ENCODE measurements at places on chromosomes 2 and 18.

DNA sequence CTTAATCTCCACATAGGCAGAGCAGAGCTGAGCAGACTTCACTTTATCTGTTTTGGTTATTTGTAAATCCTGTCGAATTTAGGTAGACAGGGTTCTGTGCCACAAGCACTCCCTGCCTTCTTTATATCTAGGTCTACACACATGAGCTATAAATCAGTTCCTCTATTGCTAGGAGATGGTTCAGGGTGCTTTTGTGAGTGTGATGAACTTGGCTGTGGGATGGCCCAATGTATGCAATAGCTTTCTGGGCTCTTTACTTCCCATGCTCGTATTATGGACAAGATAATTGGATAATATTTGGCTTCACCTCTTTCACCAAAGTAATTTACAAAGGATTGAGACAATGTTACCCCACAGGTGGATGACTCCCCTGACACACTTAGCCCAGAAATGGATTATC, 72.2 kb downstream of the PLB1 start:
- no peak for DNase-seq

DNA sequence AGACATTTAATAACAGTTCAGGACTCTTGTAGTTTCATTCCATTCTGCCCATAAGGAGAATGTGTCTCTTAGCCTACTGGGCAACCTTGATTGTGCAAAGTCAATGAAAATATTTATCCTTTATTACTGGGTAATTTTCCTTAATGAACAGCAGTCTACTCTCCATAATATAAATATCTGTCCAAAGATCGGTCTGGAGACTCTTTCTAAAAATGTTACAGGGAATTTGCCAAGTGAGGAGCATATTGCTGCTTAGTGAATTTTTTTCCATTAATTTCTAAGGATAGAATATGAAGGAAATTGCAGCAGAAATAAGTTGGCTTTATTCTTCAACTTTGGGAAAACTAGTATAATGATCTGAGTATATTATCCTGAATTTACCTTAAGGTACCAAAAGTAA, 817.1 kb upstream of the FSHR start:
- DNase-seq, result no peak

DNA sequence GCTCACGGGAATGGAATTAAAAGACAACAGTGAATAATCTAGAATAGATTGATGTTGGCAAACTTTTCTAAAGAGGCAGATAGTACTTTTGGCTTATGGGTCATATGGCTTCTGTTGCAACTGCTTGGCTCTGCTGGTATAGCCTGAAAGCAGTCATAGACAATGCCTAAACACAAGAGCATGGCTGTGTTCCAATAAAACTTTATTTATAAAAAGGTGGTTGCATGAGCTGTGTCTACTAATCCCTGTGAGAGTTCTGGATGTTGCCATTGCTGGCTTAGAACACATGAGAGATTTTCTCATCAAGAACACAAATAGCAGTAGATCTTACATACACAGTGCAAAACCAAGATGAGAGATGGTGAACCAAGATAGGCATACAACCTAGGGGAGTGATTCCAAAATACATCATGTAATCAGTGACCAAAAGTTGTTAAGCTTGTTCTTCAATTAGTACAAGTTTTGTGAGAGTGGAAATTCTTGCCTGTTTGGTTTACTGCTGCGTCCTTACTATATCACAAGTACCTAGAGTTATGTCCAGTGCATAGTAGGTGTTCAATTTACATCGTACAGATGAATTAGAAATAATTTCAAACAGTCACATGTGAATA, 380.0 kb downstream of the METTL4 start:
- no peak for DNase-seq

GRCh38 chr18:8797206-8797605, 91.8 kb downstream of the MTCL1 start:
- DNase-seq, result no peak

GRCh38 chr2:235382179-235382578, 111.7 kb upstream of the AGAP1 start:
- DNase-seq, result no peak

DNA sequence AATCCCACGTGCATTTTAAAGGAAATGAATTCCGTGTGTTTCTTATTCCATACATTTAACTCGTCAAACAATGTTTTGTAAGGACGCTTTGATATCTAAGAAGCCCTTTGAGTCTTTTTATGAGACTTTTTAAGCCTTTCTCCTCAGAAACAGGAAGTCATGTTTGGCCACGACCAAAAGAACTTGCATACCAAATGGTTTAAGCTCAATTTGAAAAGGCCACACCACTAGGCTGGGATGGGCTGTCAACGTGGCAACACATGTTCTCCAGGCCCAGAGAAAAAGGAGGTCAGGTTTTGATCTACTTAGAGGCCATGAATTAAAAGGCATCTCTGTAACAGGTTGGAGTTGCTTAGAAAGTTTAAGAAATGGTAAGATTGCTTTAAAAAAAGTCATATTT, 441.8 kb downstream of the CMPK2 start:
- DNase-seq, result no peak

GRCh38 chr2:14673351-14673875, 40.9 kb downstream of the LRATD1 start:
- no peak for DNase-seq

DNA sequence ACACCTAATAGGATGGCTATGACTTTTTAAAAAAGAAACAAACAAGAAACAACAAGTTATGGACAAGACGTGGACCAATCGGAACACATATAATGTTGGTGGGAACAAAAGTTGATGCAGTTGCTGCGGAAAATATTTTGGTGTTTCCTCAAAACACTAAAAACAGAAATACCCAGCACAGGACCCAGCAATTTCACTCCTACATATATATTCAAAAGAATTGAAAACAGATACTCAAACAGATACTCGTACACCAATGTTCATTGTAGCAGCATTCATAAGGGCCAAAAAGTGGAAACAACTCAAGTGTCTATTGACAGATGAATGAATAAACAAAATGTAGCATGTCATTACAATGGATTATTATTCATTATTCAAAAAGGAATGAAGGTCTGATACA, 12.1 kb downstream of the CCDC141 start:
- no peak for DNase-seq

DNA sequence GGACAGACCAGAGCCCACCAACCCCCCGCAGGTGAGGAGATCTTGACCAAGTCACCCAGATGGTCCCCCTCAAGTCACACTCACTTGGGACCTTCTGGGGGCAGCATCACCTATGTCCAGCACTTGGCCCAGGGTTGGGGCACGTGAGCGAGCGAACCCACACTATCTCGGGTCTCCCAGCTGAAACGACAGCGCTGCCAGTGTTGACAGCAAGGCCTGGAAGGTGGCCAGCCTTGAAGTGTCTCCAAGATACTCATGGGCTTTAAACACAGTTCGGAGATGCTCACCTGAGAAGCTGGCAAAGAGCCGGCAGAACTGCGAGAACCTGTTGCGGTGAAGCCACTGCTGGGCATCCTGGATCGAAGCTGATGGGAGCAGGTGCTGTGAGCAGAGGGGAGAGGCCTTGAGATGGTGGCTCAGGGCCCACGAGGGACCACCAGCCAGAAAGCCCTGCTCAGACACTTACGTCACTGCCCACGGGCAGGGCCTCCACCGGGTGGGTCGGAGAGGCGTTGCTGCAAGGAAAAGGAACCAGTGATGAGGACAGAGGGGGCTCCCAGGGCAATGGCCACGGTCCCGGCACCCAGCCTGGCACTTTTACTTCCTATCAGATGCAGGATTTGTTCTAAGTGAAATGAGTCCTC, 47.5 kb downstream of the TFCP2L1 start:
- no peak for DNase-seq

- DNase-seq, result no peak
Measured at GRCh38 chr2:24432735-24433134, 58.3 kb upstream of the NCOA1 start.

GRCh38 chr2:84817239-84817655, 63.6 kb downstream of the TRABD2A start:
- DNase-seq, result no peak

GRCh38 chr2:219574484-219575311, 2.6 kb downstream of the INHA start:
- no peak for DNase-seq

- DNase-seq, result no peak
Measured at GRCh38 chr2:17621781-17622180, 81.3 kb downstream of the VSNL1 start.

DNA sequence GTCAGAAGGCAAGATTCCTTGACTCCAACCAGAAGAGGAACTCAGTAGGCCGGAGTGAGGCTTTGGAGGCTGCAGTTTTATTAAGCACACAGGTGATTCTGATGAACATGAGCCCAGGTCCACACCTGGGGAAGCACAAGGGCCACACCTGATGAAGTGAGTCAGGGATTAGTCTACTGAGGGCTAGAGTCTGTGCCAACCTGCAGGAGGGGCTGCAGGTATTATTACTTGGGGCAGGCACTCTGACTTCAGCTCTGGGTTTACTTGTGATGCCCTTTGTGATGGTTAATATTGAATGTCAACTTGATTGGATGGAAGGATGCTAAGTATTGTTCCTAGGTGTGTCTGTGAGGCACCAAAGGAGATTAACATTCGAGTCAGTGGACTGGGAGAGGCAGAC, 75.2 kb upstream of the ZCCHC2 start:
- DNase-seq, result no peak

DNA sequence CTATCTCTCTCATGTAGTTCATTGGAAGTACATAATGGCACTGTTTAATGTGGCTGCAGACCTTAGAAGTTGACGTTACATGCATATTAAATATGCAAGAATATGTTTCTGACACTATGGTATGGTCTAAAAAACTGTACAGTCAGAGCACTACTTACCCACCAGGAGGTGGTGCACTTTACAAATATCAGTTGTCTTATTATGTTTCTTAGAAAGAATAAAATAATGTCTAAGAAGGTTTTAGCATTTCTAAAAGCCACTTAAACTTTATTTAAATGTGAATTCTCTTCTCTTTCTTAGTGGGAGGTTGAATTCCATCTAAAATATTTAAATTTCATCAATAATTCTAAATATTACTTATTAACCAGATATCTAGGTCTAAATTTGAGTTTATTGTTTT, 4.3 kb downstream of the TMEFF2 start:
- DNase-seq, result no peak

DNA sequence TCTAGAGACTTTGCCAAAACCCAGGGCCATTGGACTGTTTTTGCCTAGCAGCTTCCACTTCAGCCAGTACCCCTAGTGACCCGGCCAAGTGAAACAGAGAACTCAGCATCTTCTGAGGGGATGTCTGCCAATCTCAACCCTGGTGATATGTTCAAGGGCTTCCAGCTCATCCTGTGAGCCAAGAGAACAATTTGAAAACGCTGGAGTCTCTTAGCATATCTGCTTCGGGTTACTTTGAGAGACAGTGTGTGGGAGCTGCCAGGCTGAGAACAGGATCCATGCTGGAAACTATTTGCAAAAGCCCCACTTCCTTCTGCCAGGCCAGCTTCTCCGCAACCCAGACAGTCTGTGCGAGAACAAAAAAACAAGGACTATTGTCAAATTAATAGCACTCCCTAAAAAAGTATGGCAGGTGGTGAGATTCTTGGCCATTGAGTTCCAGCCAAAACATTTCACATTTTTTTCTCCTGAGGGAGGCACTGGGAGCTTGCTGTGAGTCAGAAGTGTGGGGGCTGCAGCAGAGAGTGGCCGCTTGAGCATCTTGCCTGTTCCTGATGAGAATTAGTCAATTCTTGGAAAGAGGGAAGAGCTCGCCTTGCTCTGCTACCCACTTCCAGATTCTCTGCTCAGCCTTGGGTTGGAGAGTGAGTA, 395.6 kb upstream of the TRIB2 start:
- no peak for DNase-seq

GRCh38 chr2:62427146-62427545, 78.8 kb downstream of the TMEM17 start:
- no peak for DNase-seq

DNA sequence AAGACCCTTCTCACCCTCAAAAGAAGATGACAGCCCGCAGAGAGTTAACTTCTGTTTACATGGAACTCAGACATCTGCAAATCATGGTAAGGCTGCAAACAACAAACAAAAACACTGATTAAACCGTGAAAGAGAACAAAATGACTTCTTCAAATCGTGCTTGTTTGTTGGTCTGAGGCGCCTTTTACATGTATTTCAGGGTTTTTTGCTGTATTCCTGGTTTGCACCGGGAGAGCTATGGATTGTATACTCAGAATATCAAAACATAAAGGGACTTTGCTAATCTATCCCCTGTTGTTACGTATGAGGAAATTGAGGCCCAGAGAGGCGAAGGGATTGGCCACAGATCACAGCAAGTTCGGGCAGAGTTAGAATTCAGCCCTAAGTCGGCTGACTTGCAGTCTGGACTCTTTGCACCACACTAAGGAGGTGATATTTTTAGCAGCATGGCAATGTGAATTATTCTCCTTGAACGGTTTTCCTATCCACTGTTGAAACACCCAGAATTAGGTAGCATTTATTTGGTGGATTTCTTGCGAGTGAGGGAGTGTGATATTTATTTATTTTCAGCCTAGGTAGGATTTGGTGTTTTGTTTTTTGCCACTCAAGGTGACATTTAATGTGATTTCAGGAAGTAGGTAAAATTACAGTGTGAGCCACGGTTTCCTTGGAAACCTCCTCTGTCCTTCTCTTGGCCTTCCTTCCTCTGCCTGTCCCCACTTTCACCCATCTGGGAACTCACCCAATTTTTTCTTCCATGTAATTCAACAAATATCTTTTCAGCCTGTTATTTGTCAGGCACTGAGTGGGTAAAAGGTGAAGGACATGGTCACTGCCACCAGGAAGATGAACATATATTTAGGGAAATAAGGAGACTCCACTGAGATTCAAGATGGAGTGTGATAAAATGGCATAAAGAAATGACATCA, 980 bp upstream of the PDE6D start:
- DNase-seq, result no peak

GRCh38 chr2:236814593-236814992, 245.0 kb downstream of the ACKR3 start:
- no peak for DNase-seq

DNA sequence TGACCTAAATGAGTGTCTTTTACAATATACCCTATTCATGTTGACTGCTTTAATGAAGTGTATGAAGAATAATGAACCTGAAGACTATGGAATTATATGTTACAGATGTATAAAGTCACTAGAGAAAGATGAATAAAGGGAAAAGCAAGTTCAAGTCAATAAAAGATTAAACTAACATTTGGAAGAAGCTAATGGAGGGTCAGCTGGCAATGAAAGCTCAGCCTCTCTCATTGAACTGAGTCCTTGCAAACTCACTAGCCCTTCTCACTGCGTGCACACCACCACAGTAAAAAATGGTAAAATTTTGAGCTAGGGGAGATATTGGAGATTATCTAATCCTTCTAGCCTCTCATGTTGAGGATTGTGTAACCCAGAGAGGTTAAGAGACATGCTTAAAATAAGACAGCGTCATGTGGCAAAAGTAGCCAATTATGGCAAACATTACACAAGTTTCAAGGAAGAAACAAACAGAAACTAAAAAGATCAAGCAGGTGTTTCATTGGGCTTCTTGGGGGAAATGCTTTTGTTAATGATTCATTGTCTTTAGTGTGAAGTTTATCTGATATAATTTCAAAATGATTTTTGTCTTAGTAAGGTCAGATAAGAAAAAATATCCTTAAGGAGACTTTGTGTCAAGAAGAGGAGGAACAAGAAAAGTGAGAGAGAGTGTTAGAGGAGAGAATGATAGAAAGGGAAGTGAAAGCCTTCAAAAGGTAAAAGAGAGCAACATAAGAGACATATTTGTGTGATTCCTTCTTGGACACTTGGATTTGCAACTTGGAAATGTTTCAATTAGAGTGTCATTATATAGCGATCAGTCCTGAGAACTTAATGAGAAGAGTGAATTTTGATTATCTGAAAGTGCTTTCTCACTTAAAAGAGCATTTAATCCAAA, 893.7 kb upstream of the FAM98A start:
- DNase-seq, result no peak
